ENCODE measurements at places on chromosomes 5 and 9.

- no peak for DNase-seq
These were observed 1144.9 kb upstream of the C9orf72 start for GRCh38 chr9:28718226-28718625.

DNA sequence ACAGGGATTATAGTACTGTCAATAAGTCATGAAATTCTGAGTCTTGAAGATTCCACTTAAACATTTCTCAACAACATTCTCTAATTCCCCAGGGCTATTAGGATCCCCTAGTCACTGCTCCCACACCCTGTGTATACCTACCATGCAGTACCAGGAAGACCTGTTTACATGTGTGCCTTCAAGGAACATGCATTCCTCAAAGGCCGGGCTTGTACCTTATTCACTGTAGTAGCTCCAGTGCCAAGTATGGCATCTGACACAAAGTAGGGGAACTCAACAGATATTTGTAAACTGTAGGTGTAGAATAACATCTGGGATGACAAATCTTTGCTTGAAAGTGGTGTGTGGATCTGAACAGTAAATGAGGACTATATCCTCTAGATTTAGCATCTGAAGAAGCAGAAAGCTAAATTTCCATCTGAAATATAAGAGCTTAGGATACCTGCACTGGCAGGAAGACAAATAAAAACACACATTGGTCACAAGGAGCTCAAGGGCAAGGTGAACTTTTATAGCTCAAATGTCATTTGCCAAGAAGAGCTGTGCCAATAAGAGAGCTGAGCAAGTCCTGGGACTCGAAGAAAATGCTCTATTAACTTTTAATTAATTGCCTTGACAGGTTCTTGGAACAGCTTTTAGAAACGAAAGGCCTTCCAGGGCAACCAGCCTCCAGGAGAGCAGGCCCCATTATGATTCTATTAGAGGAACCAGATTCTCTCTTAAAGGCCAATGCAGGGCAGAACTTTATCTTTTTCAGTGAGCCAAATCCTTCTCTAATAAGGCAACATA, 52.3 kb upstream of the MYOT start:
- no peak for DNase-seq

- DNase-seq = no peak
These were observed 36.1 kb downstream of the HMCN2 start for GRCh38 chr9:130301483-130302286.

DNA sequence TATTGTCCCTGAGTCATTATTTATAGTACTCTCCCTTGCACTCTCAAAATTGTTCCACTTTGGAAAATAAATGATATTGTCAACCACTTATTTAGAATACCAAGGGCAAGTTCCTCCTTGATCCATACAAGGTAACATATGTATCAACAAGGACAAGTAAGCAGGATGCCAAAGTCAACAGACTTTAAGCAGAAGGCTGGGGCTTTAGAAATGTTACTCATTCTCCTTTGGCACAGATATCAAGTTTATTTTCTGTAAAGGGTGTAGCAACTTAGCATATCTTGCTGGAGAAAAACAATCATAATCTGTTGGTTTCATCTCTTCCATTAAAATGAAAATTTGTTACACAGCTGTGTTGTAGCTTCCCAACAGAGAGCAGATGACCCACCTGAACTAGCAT, 248.7 kb upstream of the SLC30A5 start:
- DNase-seq = no peak

GRCh38 chr5:146344155-146345118, 5.8 kb downstream of the POU4F3 start:
- DNase-seq = no peak

DNA sequence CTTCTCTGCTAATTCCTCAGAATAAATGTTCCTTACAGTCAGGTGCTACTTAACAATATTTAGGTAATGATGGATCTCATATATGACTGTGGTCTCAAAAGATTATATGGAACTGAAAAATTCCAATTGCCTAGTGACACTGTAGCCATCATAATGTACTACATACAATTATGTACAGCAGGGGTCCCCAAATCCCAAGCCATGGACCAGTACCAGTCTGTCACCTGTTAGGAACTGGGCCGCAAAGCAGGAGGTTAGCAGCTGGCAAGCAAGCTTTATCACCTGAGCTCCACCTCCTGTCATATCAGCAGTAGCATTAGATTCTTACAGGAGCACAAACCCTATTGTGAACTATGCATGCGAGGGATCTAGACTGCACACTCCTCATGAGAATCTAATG, 69.6 kb downstream of the NR2F1-AS1 start:
- no peak for DNase-seq

- DNase-seq = no peak
These were observed 47.1 kb downstream of the EHMT1 start for GRCh38 chr9:137665697-137666512.

DNA sequence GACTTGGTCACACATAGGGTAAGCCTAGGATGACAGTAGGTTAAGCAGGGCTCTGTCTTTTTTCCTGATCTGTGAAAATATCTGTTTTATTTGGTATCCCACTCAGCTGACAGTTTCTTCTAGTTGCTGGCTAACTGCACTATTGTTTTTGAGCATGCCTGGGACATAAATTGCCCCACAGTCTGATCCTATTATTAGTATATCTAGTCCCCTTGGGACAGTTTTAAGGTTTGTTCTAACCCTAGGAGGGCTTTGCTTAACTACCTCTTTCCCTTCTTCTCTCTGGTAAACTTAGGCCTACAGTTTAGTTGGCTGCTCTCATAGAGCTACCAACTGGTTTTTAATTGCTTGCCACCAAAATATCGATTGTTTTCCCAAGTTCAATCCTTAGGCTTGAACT, 446.6 kb downstream of the ARHGEF28 start:
- no peak for DNase-seq

DNA sequence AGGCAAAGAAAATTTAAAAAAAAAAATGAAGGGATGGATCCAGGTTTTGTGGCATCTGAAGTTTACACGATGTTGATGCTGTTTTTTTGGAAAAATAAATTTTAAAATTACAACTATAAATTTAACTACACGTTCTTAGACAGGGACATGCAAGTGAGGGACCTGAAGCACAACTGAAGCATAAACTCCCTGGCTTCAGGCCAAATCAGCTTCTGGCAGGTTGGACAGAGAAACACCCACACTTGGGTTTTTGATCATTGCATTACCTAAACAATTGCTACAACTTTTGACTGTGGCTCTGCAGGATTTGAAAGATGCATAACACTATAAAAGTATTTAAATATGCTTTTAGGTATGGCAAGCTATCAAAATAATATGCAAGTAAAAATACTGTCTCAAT, 1318.3 kb upstream of the DMAC1 start:
- DNase-seq = no peak

GRCh38 chr9:18335825-18336224, 138.1 kb upstream of the ADAMTSL1 start:
- DNase-seq = no peak

DNA sequence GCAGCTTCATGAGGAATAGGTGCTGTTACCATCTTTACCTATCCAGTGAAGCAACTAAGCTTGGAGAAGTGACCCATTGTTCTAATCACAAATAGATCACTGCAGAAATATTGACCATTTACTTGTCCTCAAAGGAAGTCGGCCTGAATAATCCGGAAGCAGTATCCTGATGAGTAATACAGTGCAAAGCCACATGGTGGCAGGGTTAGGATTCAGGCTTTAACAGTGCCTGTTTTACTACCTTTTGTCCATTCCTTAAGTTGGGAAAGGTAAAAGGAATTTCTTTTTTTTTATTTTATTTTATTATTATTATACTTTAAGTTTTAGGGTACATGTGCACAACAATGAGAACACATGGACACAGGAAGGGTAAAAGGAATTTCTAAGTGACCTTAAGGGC, 336.3 kb downstream of the KDM4C start:
- DNase-seq = peak; percentile 14

- DNase-seq = peak; percentile 68
These were observed 17.8 kb upstream of the SLCO4C1 start for GRCh38 chr5:102313912-102314311.

GRCh38 chr9:130328349-130328801, 62.8 kb downstream of the HMCN2 start:
- DNase-seq = no peak

DNA sequence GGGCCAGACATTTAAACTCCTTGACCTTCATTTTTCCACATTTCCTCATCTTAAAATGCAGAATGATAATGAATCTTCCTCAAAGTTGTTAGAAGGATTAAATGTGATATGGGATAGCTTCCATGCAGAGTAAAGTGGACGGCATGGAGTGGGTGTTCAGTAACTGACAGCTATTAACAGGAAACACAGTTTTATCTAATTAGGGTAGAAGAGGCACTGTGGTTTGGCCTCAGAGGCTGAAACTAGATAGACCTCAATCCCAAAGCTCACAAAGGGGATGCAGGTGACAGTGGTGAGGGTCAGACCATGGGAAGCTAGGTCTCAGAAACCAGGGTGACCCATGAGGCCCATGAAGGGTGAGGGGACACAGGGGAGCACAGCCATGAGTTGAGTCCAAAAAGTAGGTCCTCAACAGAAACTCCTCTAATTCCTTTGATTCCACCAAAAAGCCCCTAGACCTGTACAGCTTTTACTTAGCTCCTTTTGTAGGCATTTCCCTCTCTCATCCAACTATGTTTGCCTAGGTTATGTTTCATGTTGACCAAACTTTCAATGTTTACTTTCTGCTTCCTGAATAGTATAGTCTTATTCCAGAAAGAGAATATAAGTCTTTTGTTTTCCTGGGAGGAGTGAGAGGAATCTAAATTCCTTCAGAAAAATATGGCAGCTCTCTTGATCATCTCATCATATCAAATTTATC, 27.9 kb upstream of the GLDC start:
- DNase-seq = no peak

GRCh38 chr9:123318961-123319421, 37.0 kb upstream of the CRB2 start:
- DNase-seq = no peak

DNA sequence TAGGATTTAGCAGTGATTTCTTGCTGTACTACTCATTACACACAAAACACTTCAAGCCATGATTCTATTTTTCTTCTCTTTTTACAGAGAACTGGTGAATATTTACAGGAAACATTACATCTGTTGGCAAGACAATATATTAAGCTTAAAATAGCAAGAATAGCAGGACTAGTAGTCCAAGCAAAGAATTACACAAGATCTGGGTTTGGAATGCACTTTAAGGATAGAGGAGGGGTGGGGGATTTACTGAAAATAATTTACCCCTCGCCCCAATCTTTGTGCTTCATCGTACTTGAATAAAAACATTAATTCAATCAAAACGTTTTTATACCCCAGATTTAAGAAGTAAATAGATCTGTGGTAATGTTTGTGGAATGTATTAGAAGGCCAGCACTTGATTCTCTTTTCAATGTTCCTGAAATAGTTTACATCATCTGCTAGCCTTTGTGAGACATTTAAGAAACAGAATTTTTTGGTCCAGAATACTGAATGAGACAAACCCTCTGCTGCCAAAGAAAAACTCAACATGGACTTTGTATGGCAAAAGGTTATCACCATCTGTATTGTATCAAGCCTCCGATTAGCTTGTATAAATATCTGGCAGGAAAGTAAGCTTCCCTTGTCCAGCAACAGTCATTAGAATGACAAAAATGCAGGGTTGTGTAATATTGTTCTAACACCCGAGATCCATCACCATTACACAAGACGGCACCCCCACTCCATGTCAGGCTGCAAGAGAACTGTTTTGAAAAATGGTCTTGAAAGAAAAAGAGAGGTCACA, 23.8 kb downstream of the SVEP1 start:
- no peak for DNase-seq

- DNase-seq = no peak
These were observed 121.8 kb downstream of the FAM170A start for GRCh38 chr5:119750887-119751733.

DNA sequence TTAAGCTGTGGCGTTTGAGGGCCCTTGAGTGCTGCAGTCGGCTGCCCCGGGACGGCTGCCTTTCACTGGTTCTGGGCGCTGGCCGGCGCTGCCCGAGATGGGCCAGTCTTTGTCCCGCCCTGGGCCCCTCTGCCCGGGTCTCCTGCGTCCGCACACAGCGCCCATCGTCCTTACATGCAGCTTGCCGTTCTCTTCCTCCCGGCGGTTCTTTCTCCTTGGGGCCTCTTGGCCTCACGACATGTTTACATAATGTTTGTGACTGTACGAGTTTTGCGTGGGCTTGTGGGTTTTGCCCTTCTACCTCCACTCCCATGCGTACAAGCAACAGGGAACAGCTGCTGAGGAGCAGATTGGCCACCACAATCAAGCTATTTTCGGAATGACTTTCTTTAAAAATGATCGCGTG, 618 bp downstream of the TNPO1 start:
- DNase-seq = peak; percentile 46

GRCh38 chr5:72210888-72211678, 103.8 kb downstream of the MAP1B start:
- DNase-seq = no peak

DNA sequence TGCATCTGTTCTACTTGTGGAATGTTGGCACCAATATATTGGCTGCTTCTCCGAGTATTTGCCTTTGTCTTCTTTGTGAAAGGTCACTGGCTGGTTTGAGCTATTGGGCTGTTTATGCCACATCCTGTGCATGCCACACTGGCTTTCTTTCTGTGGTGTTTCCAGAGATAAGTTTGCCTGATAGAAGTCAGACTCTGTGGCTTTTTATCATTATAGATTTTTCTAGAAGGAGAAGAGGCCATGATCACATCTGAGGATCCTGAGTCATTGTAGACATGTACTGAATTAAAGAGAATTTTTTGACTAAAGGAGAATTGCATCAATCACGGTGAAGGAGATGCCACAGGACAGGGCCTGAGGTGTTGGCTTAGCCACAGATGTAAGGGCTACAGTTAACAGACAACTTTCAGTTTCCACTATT, 26.5 kb upstream of the CDKN2B start:
- peak; percentile 4 for DNase-seq

GRCh38 chr5:11760934-11761603, 143.2 kb downstream of the CTNND2 start:
- no peak for DNase-seq

DNA sequence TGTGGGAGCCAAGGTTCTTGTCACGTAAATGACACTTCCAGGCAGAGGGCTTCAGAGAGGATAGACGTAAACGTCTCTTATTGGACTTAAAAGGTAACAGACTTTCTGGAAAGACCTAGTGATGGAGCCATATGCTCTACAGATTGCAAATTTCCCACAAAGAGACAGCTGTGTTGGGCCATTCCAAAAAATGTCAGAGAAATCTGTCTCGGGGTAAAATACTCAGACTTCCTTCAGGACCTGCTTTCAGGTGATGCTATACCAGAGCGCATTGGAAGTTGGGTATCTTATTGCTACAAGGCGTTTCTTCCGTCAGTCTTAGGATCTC, 29.2 kb downstream of the PROP1 start:
- no peak for DNase-seq

Data from hematopoietic multipotent progenitor cell treated with erythropoietin and hydrocortisone succinate and interleukin-3 and kit ligand, for 8 days (in vitro differentiated cells).